ENCODE measurements at places on chromosomes 6 and 20. TPM values are rescaled to one million over a fixed set of nuclear protein-coding genes. Genes with fewer than 3 reads are reported as not detected.

ENPP1 gene
- total RNA-seq: 1.2 TPM

SLC22A1 gene
- 3.7 TPM for total RNA-seq

ZSCAN31 gene
- 1.0 TPM for total RNA-seq

NEU1 gene
- total RNA-seq: 24.3 TPM

TRIM38 gene
- total RNA-seq: 25.3 TPM

ARG1 gene
- not detected for total RNA-seq

CRISP2 gene
- total RNA-seq: not detected

All from activated T-helper 1 cell treated with anti-CD3 and anti-CD28 coated beads, Interleukin-12 subunit alpha, Interleukin-12 subunit beta, Interleukin-2, Interleukin-4 antibody, amounts not matched to agents 30 ng/mL and 10 ng/mL and 1 ng/mL, durations not matched to agents 14 hours and 24 hours and 36 hours (primary cell).